NB4 (cell line): ENCODE measurements at places on chromosomes 1 and 21.
A peak's percentile ranks its signal among the peaks of the same experiment; 100 is the strongest.

- no peak for DNase-seq
These were observed 4.3 kb downstream of the RNF19B start for GRCh38 chr1:32960342-32960741.

DNA sequence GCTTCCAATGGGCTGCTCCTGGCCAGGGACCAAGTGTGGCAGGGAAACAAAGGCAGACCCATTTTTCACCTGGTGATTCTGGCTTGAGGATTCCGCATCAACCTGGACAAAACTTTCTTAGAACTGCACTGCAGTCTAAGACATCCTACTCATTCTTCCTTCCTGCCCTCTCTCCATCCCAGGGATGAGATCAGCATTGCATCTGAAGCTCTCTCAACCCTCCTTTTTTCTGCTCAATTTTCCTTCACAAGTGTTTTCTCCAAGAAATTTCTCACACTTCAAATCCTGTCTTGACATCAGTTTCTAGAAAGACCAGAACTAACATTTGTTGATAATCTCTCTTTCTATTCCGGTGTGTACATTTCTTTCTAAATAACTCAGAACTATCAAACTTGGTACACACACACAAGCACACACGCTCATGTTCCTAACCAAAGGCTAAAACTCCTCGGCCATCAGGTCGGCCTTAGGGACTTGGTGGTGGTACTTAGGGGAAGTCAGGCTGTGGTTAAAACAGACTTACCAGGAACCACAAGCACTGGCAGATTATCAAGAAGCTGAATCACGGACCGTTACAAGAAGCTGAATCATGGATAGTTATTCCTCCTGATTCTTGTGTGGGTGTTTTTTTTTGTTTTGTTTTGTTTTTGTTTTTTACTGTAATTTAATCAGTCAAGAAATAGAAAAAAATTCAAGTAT, 21.0 kb upstream of the CXADR start:
- DNase-seq: peak; percentile 68

DNA sequence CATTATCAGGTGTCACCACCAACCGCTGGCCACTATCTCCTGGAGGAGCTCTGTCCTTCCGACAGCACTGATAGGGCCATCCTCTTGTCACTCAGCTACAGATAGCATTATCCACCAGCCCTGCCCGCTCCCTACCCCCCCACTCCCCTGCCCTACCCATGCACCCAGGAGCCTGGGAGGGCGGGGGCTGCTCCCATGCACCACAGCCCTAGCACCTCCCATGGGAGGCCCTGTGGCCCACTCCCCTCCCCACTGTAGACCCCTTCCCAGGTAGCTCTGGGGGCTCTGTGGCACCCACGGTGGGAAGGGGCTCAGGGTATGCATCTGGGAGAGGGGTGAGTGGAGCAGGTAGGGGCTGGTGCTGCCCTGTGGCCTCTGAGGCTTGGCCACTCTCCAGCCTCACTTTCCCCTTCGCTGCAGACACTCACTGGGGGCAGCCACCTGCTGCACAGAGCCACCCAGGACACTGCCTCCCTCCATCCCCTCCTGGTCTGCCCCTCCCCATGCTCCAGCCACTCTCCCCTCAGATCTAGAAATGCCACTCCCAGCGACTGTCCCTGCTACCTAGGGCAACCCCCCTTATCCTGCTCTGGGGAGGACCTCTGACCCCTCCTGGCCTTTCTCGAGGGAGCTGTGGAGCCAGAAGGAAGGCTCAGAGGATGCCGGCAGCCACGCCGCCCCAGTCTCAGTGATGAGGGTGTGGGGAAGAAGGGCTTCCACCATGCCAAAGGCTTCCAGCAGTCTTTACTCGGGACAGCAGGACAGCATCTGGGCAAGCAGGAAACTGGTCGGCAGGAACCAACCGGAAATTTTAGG, 58.5 kb downstream of the WNT9A start:
- DNase-seq: no peak

DNA sequence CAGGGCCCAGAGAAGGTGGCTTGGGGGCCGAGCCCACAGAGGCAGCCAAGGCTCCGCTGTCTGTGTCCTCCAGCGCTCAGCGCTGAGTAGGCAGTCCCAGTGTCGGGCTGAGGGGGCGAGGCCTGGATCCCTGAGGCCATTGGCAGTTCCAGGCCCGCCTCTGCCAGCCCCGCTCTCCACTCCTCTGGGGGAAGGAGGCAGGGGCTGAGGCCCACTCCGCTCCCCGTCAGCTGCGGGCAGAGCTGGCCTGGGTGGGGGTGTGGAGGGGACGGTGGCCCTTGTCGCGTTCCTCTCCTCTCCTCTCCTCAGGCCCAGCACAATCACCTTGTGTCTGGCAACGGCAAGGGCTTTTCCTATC, 132.8 kb downstream of the CASZ1 start:
- DNase-seq: no peak

DNA sequence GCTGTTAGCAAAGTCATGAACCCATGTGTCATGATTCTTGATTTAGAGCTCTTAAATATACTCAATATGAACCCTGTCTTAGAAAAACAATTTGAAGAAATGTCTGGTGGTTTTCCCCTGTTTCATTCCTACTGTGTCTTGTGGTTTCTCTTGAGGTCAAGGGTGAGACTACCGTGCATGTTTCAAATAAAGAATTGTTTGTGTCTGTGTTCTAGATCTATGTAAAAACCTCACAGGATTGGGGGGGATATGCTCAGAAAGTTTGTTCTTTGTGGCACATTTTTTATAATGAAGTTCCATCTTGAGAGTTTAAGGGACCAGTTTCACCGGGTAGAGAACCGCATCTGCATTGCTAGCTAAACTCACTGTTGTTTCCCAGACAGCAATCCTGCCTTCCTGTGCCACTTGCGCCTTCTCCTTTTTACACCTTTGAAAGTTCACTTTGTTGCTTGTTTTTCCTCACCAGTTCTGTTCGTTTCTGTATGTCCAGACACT, 30.9 kb upstream of the CACYBP start:
- DNase-seq: peak; percentile 64

DNA sequence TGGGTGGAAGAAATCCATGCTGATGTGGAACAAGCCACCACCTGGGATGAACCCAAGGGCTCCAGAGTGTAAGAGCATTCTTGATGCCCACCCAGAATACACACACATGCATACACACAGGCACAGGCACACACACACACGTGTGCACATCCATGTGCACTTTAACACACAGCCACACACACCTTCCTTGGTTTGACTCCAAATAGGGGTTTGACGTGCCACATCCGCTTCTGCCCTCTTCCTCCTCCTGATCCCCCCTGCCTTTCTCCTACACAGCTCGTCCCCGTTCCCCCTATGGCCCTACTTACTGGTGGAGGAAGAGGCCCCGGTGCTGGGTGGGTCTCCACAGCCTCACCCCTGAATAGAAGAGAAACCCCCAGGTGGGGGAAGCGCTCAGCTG, 16.0 kb downstream of the SPATA21 start:
- no peak for DNase-seq

- no peak for DNase-seq
These were observed 167.8 kb downstream of the ETS2 start for GRCh38 chr21:38973552-38973951.

DNA sequence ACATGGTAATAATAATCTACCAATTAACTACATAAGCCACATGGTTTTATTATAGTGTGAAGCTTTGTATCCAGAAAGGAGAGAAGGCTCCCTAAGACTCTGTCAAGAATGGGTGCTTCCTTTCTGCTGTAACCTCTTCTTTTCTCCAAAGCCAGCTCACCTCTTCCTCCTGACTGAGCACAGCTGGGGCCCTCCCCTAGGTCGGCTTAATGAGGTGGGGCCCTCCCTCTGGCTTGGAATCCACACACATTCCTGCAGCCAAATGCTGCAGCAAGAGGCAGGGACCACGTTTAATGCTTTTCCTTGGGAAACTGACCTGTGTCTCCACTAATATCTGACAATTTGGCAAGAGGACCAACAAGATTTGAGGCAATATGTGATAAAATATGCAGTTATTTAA, 94.8 kb downstream of the DSCAM start:
- no peak for DNase-seq

- no peak for DNase-seq
These were observed 84.2 kb upstream of the COL6A1 start for GRCh38 chr21:45897191-45898027.

DNA sequence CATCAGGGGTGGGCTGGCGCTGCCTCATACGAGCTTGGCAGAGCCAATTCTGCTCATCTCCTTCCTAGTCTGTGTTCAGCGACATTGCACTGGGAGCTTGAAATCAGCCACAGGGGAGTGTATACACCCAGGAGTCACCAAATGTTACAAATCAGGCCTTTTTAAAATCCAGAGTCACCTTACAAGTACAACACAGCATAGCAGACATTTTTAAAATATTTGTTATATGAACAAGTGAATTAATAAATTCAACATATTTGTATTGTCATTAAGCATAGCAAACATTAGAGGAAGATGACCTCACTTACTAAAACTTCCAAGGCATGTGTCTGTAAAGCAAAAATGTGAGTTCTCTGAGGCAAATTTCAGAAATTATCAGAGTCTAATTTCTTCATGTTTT, 210.0 kb downstream of the HLX start:
- no peak for DNase-seq

DNA sequence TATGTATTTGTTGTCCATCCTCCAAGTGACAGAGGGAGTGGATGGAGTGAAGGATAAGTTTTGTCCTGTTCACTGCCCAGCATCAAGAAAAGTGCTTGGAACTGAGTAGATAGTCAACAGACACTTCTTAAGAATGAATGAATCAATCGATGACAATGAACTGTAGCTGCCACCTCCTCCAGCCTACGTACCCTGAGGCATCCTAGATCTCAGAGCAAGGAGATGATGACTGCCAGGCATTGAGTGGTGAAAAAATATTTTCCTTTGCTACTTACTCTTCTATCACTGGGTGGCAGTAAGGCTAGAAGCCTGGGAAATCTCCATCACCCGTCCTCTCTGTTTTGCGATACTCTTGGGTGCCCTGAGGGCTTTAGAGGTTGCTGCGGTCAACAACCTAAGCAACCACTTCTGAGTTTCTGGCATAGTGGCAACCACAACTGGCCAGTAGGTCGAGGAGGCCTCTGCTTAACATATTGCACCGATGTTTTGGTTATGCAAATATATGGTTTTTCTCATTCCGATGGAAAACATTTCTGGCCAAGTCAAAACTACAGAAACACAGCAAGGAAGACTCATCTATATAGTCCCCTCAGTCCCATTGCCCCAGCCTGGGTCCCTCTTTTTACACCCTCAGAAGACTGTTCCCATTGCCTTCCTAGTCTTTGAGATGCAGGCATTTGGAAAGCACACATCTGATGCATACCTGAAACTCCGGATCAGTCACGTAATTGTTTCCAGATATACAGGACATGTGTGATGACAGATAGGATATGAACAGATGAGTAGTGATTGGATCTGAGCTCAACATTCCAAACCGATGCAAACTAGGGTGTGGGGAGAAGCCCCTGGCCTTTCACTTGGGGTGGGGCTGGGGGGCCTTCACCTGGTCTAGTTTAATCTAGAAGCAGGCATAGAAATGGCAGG, 136.8 kb downstream of the RUNX1 start:
- DNase-seq: peak; percentile 88

DNA sequence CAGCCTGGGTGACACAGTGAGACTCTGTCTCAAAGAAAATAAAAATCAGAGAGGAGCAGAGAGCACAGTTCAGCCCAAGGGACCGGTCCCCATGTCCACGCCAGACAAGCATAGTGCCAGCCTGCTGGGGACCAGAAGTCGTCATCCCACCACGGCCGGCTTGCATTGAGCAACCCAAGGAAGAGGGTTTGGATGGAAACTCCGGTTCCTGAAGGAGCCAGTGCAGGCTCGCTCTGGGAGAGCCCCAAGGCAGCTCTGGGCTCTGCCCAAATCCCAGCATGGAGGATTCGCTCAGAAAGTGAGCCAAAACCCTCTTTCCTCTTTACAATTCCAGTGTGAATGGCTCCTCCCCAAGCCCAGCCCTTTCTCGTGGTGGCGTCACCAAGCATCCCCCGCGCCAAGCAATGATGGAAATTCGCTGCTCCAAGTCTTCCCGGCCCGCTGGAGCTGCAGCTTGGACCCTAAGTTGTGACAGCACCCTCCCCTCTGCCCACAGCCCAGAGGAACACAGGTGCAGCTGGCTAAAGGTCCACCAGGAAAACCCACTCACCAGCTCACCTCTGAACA, 64.1 kb upstream of the SLC25A33 start:
- no peak for DNase-seq

- DNase-seq: no peak
These were observed 37.3 kb upstream of the KAZN start for GRCh38 chr1:14561014-14561693.

DNA sequence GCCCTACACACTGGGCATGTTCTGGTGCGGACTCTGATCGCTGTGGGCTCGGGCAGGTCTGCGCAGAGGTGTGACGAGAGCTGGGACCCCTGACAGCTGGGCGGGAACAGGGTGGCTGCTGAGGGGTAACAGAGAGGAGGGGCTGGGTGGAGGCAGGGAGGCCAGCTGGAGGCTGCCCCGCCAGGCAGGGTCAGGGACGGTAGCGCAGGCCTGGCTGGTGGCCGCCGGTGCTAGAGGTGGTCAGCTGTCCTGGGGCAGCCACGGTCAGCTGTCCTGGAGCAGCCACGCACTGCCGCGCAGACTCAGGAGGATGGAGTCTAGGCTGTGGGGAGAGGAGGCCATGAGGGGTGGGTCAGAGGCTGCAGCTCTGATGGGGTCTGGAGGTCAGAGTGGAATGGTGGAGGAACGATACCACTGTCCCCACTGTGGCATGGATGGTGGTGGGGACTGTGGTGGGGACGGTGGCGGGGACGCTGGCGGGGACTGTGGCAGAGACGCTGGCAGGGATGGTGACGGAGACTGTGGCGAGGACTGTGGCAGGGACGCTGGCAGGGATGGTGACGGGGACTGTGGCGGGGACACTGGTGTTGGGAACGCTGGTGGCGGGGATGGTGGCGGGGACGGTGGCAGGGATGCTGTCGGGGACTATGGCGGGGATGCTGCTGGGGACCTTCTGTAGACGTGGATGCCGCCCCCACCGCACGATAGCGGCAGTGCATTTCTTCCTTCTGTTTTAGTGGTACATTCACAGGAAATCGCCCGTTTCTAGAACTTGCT, 21.3 kb upstream of the LRRC3 start:
- no peak for DNase-seq

- DNase-seq: no peak
These were observed 127.3 kb upstream of the ADGRL4 start for GRCh38 chr1:79133774-79134364.

- DNase-seq: no peak
These were observed 90.9 kb upstream of the RGS18 start for GRCh38 chr1:192067360-192067759.

DNA sequence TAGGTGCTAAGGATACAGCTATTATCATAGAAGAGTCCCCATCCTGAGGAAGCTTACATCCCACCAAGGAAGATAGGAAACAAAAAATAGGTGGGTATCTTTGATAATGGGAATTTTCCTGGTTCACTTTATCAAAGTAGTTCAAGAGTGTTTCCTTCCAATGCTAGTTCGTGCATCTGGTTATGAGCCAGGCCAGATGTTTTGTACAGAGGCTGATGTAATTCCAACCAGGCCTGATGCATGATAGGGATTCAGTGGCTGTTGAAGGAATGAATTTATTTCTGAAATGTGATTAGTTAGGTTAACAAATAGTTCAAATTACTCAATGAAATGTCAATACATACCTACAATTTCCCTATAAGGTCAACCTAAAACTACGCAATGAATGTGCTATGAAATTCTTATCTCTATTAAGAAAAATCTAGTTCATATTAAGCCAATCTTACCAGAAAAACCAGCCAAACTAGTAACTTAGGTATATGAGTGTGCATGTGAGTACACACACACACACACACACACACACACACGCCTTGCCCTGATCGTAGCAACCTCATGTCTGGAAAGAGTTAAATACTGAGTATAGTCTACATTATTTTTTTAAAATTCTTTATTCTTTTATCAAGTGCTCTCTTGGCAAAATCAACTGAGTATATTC, 9.5 kb upstream of the ZBTB18 start:
- no peak for DNase-seq
